Left kidney (tissue), 8 donors: ENCODE measurements at places on chromosomes 1 and 21.

DNA sequence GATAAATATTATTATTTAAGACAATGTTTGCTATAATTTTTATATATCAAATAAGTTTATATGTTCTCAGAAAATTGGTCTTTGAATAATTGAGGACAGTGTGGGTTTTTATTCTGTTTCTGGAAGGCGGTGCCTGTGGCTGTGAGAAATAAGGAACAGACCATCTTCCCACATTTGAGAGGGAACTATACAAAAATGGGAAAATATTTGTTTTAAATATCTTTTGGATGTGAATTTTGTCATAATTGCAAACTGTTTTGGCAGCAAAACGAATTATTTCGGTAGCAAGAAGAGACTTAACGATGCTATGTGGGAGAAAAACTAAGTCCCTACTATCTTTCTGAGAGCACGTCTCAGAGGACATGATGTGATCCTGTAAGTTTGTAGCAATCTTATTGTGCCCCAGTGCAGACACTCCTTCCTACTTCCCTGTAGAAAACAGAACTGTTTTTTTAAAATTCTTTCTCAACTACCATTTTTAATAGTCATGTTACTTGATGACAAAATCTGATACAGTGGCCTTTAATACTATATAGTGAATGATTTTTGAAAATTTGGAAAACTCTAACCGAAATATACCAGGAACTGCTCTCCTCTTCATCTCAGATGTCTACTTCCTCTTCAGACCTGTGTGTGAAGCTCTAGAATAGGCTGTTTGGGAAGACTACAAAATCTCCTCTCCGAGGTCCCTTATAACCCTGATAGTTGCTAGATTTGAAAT lies 25.4 kb downstream of the PTPRC start:
- DNase-seq: no peak

GRCh38 chr1:169860750-169861149 lies 32.9 kb downstream of the SCYL3 start:
- DNase-seq: no peak

DNA sequence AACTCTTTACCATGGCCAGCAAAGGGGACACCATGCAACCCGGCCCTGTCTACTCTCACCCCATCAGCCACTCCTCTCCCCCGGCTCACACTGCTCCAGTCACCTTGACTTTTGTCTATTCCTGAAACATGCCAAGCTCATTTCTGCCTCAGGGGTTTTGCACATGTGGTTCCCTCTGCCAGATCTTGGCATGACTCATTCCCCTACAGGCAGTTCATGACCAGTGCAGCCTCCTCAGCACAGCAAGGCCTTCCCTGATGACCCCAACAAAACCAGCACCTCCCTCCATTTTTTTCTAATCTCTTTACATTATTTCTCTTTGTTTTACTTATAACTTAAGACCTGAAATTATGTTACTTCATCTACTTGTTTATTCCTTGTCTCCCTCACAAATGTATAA lies 58.6 kb upstream of the GJB5 start:
- DNase-seq: no peak

DNA sequence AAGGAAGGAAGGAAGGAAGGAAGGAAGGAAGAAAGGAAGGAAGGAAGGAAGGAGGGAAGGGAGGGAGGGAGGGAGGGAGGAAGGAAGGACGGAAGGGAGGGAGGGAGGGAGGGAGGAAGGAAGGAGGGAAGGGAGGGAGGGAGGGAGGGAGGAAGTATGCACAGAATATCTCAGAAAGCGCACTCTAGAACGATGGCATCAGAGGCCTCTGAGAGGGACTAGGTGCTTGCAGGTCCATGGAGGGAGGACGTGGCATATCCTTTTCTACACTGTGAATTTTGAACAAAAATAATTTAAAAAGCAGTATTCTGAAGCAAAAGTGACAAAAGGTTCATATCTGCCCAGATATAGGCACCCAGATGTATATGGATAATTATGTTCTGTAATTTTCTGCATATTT lies 65.5 kb downstream of the SYF2 start:
- DNase-seq: no peak

DNA sequence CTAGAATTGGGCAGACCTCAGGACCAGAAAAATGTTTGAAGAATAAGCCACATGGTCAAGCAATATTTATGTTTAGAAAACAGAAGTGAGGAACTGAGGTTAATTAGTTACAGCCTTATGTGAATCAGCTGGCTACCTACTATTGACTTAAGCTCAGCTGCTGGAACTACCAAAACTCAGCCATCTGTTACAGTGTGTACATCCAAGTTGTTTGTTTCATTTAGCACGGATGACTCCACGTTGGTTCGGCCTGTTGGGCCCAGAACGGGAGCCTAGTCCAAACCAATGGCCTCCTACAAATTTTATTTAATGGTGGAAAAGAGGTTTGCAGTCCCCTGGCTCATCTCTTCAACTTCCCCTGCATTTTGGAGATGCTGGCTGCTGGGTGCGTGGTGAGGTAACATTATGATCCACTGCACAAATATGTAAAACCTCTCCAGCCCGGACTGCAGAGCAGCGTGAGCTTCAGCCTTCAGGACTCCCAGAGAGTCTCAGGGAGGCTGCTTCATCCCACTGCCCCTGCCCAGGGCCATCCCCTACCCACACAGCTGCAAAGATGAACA lies 143.4 kb downstream of the ZZZ3 start:
- DNase-seq: no peak
